ENCODE measurements at places on chromosomes 3 and 15.
A peak's percentile ranks its signal among the peaks of the same experiment; 100 is the strongest.

DNA sequence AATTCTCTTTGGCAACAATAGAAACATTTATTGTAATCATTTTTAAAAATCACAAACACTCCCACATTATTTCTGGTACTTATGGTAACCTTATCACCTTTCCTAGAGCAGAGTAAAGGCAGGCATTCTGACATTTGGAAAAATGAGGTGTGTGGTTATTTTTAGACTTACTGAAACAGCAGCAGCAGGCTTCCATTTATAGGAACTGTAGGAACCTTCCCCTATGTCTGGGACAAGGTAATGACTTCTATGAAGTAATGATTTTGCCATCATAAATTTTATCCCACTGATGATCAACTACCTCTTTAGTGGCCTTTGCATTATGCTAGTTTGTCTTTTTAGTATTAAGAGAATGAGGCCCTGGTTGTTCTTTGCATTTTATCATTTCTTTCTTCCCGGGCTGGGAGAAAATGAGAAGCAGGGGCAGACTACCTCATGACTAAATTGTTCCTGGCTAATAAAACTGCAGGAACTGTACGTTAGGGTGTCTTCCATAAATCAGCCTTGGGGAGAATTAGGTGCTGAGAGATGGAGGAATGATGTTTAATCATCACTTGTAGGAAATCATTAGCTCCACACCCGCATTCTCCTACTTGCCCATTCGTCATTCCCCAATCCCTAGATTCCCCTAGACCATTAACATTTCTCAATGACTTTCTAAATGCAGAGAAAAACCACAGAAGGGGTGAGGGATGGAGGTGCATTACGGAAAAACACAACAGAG is 680.3 kb downstream of the AGBL1 start:
- DNase-seq, result no peak

DNA sequence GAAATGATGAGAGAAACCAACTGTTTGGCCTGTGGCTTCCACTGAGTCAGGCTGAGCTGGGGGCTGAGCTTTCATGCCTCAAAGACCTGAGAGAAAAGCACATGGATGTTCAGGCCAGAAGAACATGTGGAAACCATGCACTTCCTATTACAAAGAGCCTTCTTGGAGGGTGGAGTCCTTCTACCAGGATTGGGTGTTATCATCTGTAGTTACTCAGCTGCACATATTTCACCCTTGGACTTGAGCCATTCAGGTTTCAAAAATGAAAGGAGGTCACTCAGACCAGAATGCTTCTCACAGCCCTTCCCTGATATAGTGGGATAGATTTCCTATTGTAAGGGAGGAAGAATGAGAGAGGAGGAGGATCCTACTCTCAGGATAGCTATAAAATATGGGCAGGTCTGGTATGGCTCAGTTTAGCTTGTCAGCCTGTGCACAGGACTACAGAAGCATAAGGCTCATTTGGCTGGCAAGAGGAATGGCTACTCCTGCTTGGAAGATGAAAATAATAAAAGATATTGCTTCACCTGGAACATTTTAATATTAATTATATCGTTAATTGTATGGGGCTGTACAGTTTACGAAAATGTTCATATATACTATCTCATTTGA is 173.6 kb upstream of the TMC3 start:
- no peak for DNase-seq

DNA sequence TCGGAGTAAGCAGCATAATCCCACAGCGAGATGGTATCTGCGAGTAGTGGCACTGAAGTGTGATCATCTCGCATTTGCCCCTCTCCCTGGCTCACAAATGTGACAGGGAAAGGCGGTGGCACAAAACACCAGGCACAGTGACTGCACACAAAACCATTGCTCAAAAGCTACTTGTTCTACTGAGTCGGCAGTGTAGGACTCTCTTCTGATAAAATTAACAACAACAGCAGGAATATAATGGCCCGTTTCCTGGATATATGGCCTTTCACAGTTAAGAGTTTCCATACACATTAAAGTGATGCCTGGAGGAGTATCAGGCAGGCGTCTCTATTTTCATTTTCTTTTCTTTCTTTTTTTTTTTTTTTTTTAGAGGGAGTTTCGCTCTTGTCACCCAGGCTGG is 69.0 kb downstream of the MYO1E start:
- DNase-seq, result no peak

DNA sequence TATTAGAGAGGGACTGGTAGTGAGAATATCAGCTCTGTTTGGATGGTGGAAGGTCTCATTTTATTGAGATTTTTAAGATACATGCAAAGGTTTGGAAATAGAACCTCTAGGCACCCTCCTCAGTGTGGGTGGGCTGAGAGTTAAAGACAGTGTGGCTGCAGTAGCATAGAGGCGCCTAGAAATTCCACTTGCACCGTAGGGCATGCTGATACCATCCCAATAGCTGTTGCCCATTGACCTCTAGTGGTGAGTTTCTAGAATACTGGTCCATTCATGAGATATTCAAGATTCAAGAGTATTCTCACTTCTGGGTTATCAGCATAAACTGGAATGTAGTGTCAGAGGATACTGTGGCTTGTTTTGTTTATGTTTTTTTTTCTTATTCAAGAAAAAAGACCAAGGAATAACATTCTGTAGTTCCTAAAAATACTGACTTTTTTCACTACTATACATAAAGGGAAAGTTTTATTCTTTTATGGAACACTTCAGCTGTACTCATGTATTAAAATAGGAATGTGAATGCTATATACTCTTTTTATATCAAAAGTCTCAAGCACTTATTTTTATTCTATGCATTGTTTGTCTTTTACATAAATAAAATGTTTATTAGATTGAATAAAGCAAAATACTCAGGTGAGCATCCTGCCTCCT is 87.2 kb downstream of the TGFBR2 start:
- DNase-seq, result peak; percentile 54

- no peak for DNase-seq
Measured at GRCh38 chr3:174270841-174271240, 588.3 kb upstream of the NAALADL2 start.

DNA sequence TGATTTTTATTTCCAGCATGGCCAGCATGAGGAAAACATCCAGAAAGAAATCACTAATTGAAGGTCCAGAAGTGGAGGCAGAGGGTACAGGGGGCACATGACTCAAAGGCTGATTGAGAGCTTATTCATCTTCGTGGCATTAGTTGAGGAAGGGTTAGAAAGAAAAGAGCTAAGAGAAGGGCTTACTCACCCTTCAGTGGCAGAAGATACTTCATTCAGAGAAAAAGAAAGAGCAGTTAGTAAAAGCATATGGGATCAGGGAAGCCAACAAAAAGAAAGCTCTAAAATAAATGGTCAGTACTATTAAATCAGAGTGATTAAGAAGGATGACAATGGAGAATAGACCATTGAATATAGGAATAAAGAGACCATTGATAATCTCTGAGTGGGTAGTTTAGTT is 25.2 kb downstream of the GAP43 start:
- DNase-seq, result no peak

GRCh38 chr3:13047296-13048165 is 25.7 kb downstream of the IQSEC1 start:
- DNase-seq, result no peak

GRCh38 chr15:92636908-92637481 is 18.6 kb downstream of the FAM174B start:
- DNase-seq, result no peak

- DNase-seq, result no peak
Measured at GRCh38 chr3:178289544-178290160, 246.6 kb upstream of the KCNMB2 start.

DNA sequence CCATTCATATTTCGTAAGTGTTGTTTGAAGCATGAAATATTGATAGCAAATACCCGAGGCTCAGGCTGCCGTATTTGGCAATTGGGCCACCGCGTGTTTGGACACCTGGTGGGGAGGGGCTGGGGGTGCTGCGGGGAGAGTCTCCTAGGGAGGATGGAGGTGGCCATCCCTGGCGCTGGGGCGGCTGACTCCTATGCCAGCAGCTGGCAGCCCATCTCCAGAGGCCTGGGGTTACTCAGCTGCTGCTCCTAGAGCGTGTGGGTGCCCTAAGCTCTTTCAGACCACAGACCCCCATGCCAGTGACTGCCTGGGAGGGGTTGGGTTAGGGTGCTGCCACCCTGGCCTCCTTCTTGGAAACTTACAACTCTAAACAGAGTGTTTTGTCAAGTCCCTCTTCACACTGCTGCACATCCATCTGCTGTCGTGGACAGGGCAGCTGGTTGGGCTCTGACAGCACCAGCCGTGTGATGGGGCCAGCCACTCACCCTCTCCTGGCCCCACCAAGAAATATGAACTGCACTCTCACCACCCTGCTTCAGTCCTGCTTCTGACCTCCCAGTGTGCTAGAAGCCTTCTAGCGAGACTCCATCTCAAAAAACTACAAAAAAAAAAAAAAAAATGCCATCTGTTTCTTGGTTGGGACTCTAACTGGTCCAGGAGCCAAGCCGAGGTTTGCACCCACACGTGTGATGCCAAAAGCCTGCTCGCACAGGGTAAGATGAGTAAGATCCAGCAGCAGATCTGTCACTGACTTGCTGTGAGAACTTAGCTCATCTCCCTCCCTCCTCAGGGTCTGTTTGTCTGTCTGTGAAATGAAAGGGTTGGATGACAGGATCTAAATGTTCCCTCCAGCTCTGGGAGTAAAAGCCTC is 156.2 kb downstream of the MEGF11 start:
- no peak for DNase-seq

GRCh38 chr3:113211330-113212149 is at the start of gene BOC:
Gene BOC (plus strand): TSS chr3:113211557. CDS start chr3:113249803, 38,246 bp downstream.
- DNase-seq, result no peak

GRCh38 chr3:1103525-1103924 is 10.7 kb downstream of the CNTN6 start:
- no peak for DNase-seq

DNA sequence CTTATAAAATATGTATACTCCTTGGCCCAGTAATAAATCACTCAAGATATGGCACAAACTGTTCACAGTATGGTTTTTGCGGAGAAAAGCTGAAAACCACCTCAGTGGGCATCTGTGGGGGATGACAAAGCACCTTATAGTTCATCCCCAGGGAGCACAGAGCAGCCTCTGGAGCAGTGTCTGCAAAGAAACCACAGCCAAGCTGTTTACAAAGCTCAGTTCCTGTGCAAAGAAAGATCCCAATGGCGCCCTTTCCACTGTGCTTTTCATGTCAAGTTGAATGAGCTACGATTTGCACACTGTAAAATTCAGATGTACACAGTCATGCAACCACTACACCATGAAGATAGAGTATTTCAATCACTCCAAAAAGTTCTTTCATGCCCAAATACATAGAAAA is 2.5 kb upstream of the EFCC1 start:
- no peak for DNase-seq

- no peak for DNase-seq
Measured at GRCh38 chr3:108241721-108242120, 19.5 kb upstream of the IFT57 start.

- DNase-seq, result no peak
Measured at GRCh38 chr3:128052595-128053351, 536 bp downstream of the SEC61A1 start.

GRCh38 chr15:44340410-44340809 is 51.9 kb downstream of the GOLM2 start:
- no peak for DNase-seq

DNA sequence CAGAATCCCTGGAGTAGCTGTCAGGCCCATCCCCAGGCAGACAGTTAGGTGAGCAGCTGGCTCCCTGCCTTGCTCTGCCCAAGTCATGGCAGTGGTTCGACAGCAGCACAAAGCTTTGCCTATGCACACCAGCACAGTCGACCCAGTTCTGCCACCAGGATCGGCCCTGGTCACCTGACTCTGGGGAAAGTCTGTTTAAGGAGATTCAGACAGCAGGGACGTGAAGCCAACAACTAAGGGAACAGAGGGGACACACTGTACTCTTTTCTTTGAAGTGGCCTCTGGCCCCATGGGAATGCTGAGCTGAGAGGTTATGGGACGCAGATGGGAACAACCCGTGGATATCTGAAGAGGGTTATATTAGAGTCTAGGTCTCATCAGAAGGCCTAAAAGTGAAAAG is 134.8 kb downstream of the CHDH start:
- DNase-seq, result no peak

DNA sequence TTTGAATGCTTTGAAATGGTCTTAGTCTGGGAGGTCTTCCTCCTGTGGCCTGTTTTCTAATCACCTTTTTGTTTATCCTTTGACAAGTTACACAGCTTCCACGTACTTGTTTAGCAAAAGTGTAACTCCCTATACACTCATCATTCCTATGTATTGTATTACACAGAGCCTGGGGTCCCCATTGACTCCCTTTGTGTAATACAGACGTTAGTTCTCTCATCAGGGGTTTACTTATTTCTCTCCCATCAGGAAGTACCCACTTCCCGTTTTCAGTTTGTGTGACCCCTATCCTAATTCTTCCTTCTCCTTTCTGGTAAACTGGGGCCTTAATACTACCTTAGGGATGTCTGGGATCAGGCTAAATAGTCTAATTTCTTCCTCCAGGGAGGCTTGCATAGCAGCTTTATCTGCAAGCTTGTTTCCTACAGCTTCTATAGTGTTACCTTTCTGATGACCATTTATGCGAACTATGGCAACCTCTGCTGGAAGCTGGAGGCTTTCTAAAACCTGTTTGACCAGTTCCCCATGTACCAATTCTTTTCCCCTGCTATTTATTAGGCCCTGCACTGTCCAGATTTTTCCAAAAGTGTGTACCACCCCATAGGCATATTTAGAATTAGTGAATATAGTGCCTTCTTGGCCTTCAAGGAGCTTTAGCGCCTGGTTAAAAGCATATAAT is 22.4 kb downstream of the ARL8B start:
- DNase-seq, result no peak

DNA sequence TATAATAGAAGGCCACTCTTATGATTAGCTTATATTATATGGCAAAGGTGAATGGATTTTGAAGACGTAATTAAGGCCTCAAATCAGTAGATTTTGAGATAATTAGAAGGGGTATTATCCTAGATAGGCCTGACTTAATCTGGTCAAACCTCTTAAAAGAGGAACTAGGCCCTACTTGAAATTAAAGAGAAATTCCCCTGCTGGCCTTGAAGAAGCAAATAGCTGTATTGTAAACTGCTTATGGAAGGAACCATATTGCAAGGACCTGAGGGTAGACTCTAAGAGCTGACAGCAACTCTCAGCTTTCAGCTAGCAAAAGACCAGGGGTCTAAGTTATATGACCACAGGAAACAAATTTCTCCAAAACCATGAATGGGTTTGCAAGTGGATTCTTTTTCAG is 219.0 kb upstream of the ONECUT1 start:
- DNase-seq, result no peak

- no peak for DNase-seq
Measured at GRCh38 chr3:12458901-12459300, 25.4 kb upstream of the TSEN2 start.

GRCh38 chr3:159751146-159751545 is 237.5 kb upstream of the IL12A start:
- DNase-seq, result no peak

DNA sequence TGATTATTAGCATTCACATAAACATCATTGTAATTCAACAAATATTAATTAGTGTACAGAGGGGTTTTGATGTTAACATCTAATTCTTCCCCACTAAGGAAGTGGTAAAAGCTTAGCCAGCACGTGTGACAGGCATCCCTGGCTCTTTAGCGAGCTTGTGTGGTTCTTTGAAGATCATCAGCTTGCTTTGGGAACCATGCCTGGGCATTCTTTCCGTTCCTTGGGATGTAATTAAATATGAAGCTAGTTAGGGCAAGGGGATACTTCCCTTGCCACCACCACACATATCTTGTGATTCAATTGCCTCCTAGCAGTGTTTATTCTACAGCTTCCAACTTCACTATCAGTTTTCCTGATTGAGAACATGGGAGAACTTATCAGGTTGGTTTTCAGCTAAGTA is 246.5 kb downstream of the MYRIP start:
- no peak for DNase-seq

All from stimulated activated CD4-positive, alpha-beta T cell treated with anti-CD3 and anti-CD28 coated beads, Interleukin-4, amount 100 ng/mL, for 4 hours (primary cell).